ENCODE measurements at places on chromosomes 7 and 10.

DNA sequence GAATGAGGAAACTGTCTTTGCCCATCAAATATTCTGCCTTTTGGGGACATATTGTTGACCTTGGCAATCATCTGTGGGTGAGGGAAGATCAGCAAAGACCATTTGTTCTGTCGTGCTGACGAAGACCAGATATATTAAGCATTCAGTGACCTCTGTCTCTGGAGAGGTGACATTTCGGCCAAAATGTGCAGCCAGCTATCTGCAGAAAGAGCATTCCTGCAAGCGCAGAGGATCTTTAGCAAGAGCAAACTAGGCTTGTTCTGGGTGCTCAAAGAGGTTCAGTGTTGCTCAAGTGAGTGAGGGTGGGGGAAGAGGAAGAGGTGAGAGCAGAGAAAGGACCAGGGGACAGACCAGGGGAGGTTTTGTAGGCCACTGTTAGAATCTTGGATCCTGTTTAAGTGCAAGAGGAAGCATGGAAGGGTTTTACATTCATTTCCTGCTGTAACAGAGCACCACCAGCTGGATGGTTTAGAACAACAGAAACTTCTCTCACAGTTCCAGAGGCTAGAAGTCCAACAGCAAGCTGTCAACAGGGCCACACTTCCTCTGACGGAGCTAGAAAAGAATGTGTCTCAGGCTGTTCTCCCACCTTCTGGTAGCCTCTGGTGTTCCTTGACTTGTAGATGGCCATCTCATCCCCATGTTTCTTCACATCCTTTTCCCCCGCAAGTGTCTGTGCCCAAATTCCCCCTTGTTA, 11.2 kb downstream of the C10orf120 start:
- no peak for DNase-seq

DNA sequence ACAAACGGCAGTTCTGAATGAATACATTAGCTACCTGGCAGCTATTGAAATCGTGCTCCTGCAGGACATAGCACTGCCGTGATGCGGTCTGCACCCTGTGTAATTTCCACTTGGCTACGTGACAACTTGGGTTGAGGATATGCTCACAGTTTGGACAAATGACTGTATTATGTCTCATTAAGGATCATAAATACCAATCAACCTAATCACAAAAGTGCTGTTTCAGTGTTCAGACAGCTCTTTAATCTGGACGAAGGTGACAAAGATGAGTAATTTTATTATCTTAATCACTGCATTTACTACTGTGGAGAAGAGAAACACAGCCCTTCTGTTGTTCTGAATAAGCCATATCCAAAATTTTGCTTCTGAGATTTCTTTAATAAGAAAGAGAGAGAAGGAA, 210.8 kb upstream of the PFKP start:
- no peak for DNase-seq

DNA sequence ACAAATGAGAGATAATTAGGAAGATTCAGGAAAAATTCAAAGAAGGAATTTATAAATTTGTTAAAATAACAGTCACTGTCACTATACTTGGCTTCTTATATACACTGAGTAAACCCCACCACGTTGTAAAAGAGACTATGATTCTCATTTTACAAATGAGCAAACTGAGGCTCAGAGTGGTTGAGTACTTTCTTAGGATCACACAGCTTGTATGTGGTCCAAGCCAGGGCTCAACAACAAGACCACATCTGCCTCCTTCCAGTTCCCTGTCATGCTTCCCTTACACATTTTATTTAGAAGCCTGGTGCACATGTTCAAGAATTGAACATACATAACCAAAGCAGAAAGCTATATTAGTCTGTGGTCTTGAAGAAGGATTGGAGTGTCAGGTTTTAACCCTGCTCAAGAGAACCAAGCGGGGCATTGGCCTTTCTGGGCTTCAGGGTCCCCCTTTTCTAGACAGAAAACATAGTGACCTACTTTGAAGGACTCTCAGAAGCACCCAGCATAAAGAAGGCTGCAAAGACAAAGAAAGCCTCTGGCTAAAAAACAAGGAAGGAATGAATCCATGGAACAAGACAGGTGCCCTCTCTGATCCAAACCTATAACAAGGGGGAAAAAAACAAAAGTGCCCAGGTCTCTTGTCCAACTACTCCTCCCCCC, 846 bp downstream of the MRLN start:
- DNase-seq, result no peak

- no peak for DNase-seq
Observed at GRCh38 chr7:2927592-2927991, 83.5 kb upstream of the GNA12 start.

DNA sequence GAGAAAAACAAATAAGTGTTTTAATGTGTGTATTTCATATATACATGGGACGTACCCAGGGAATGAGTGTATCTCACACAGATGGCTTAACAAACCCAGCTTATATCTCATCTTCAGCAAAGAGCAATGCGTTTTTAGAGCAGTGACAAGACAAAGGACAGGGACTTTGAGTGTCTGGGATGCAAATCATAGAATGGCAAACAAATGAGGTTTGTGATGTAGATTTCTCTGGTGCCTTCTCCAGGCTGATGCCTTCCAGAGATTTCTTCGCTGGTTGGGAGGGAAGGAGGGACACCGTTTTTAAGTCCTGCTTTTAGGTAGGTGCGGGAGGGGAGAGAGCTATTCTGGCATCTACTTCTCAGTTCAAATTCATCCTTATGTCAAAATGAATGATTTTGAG, 16.6 kb downstream of the LANCL2 start:
- no peak for DNase-seq

DNA sequence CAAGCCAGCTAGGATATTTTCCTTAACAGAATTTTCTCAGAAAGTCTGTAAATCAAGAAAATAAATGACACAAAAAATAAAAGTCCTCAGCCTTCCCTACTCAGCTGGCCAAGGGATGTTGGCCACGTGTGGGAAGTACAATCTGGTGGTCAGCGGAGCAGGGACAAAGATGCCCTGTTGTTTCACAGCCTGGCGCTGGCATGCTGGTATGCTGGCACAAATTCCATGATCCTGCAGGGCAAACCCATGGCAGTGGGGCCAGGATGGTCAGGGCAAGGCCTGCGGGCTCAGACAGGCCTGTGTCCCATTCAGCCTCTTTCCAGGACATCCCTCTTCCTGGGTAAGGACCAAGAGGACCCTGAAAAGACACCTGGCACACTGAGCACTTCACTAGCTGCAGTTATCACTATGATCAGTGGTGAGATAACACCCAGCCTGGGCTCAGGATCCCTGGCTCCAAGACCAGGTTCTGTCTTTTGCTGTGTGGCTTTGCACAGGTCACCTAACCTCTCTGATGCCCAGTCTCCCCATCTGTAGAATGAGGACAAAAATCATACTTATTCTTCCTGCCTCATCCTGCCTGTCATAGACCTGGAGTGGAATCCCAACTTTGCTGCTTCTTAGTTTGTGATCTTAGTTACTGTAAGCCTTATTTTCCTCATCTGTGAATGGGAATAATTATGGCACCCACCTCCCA, 10.8 kb upstream of the HSPA12A start:
- DNase-seq, result no peak

DNA sequence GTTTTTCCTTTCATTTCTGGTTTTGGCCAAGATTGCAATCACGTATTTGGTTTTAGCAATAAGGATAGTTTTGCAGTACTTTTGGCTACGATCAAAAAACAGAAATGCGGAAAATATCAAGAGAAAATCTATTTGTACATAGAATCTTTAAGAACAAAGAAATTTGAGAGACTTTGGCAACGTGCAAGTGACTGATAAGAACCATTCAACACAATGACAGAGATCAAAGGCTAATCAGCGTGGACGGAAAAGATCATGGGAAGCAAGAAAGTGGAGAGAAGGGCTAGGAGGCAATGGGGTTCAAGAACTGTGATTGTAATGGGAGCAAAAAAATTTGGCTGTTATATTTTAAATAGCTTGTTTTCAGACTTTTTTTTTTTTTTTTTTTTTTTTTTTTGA, 16.2 kb upstream of the LRRN3 start:
- no peak for DNase-seq

- DNase-seq, result no peak
Observed at GRCh38 chr10:32618482-32618881, 172.5 kb downstream of the CCDC7 start.

- no peak for DNase-seq
Observed at GRCh38 chr10:63765126-63765525, 243.9 kb downstream of the REEP3 start.
